MCF 10A (cell line): ENCODE measurements at places on chromosomes 3 and 15.
A peak's percentile ranks its signal among the peaks of the same experiment; 100 is the strongest.

DNA sequence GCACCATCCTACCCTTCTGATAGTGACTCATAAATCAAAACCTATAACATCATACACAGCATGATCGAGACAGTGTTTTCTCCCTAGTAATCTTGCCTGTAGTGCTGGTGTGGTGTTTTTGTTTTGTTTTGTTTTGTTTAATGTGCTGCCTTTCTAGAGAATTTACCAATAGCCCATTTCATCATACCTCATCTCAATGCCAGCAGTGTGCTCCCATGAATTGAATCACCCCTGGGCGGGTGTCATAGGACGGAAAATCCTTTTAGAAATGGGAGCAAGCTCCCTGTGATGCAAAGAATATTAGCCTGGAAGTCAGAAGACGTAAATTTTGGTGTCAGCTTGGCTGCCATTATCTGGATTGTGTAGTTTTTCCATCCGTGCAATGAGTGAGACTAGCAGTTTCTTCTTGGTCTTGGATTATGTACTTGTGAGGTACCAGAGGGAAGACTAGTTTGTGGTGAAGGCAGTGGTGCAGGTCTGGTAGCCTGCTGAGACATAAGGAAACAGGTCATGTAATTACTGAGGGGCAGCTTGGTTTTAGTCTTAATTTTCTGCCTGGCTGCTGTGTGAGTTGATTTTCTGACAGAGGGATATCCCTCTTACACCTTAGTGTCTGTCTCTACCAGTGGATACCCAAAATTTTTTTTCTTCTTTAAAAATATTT, 29.9 kb downstream of the IGSF10 start:
- DNase-seq, result peak; percentile 62

GRCh38 chr3:17642474-17642873, 100.0 kb downstream of the TBC1D5 start:
- DNase-seq, result no peak

DNA sequence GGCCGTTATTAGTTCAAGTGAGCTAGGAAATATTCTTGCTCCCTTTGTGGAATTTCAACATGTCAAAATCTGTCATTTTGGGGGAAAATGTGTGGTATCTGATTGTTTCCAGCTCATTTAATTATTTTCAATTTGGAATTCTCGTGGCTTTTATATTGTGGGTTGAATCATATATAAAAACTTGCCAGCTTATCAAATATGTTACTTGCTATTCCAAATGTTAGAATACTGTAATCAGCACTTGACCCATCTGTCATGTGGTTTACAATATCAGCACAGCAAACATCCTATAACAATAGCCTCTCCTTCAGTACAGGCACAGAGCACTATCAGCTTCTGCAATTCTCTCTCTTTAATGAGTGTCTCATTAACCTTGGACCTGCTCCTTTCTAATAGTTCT, 130.2 kb upstream of the FEZF2 start:
- no peak for DNase-seq

DNA sequence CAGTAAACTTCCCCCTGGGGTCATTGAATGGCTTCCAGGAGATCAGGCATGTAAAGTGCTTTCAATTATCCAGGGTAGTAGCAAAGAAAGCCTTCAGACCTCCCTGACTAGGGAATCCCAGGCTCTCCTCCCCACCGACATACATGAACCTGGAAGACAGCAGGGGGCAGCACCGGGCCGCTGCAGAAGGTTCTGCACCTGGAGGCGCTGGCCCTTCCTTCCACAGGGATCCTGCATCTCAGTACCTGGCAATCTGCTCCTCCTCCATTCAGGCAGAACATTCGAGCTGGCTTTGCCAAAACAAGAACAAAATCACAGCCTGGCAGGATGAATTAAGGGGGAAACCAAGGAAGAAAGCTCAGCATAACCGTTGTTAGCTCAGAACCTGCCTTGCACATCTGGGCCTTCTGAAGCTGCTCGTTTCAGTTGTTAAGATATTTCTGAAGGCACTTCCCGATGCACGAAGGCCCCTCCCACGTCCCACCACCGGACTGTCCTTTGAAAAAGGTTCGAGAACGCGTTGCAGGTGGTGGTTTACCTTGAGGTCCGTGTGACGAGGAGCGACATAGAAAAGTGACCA, 237.7 kb downstream of the SLCO3A1 start:
- peak; percentile 61 for DNase-seq

GRCh38 chr15:98308117-98308516, 340.2 kb upstream of the IGF1R start:
- DNase-seq, result no peak

DNA sequence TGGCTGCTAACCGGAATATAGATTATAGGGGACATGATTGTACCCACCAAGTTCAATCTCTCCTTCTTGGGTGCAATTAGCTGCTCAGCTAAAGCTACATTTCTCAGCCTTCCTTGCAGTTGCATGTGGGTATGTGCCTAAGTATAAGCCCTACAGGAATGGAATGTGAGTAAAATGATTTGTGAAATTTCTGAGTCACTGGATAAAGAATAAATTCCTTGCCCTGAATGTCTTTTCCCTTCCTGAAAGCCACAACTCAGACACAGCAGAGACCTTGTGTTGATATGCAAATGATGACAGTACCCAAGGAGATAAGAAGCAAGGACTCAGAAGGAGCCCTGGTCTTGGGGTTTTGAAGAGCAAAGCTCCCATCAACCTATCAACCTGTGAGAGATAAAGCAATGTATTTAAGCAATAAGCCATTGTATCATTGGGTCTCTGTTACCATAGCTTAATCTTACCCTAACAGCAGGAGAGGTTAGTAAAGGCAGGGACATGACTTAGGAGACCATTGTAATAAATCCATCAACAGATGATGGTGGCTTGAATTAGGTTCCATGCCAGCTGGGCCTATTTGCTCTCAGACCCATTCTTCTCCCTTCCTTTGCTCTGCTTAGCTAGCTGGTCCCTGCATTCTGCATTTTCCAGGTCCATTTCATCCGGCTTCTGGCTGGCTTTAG, 25.6 kb upstream of the ZNF280D start:
- DNase-seq, result peak; percentile 47

- DNase-seq, result no peak
These were observed 4.5 kb downstream of the WNT5A start for GRCh38 chr3:55482496-55483195.

- no peak for DNase-seq
These were observed 6.5 kb downstream of the POPDC2 start for GRCh38 chr3:119653876-119654275.

DNA sequence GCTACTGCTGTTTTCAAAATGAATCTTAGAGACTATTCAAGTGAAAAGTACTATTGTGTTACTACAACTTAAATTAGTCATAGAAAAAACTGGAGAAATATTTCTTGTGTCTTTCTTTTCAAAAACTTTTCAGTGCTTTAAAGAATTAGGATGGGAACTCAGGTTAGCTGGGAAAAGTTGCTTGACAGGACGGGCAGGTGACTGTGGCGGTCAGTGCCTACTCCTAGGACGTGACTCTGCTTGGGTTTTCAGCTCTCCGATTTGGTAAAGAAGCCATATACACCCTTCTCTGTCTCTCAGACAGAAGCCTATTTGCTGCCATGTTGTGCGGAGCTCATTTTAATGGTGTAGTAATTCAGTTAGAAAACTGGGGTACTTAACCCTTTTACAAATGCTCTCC, 89.8 kb upstream of the CACNA2D3 start:
- no peak for DNase-seq

- no peak for DNase-seq
These were observed 108.3 kb downstream of the OCA2 start for GRCh38 chr15:27990521-27991515.

GRCh38 chr3:160665784-160666526, 11.0 kb upstream of the ARL14 start:
- peak; percentile 89 for DNase-seq

DNA sequence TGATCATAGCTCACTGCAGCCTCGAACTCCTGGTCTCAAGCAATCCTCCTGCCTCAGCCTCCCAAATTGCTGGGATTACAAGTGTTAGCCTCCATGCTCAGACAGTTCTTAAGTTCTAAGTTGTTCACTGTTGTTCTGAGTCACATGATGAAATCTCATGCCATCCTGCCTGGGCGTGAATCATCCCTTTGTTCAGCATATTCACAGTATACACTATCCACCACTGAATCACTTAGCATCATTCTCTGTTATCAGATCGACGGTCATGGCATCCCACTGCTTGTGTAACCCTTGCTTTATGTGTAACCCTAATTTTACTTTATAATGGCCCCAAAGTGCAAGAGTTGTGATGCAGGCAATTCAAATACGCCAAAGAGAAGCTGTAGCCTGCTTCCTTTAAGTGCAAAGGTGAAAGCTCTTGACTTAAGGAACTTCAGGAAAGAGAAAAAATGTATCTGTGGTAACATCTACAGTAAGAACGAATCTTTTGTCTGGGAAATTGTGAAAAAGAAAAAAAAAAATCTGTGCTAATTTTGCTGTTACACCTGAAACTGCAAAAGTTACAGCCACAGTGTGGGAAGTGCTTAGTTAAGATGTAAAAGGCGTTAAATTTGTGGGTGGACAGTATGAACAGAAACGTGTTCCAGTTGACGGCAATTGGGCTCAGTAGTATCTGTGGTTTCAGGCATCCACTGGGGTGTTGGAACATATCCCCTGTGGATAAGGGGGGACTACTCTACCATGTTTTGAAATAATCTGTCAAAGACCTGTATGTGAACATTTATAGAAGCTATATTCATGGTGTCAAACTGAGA, 80.6 kb downstream of the PCOLCE2 start:
- DNase-seq, result peak; percentile 72

- DNase-seq, result no peak
These were observed 5.9 kb downstream of the MEIS2 start for GRCh38 chr15:37094333-37094914.

DNA sequence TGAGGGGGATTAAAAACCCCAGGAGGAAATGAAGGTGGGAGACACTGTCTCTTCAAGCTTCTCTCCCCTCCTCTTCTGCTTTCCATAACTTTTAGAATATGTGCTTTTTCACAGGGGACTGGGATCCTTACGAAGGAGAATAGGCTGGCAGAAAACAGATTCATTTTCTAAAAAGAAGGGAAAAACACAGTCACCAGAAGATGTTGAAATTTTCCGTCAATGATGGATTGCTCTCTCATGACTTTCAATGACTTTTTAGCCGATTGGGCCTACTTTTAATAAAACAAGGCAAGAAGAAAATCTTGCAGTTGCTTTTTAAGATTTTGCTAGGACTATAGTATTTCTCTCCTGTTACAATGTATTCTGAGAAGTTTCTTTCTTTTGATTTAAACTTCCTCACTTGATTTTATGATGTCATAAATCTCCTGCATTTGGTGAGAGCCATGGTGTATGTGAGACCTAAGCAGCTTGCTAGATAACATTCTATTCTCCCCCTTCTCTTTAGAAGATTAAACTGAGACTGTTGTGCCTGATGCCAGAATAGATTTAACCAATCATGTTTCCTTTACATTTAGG, 241.2 kb downstream of the FEZF2 start:
- DNase-seq, result no peak

DNA sequence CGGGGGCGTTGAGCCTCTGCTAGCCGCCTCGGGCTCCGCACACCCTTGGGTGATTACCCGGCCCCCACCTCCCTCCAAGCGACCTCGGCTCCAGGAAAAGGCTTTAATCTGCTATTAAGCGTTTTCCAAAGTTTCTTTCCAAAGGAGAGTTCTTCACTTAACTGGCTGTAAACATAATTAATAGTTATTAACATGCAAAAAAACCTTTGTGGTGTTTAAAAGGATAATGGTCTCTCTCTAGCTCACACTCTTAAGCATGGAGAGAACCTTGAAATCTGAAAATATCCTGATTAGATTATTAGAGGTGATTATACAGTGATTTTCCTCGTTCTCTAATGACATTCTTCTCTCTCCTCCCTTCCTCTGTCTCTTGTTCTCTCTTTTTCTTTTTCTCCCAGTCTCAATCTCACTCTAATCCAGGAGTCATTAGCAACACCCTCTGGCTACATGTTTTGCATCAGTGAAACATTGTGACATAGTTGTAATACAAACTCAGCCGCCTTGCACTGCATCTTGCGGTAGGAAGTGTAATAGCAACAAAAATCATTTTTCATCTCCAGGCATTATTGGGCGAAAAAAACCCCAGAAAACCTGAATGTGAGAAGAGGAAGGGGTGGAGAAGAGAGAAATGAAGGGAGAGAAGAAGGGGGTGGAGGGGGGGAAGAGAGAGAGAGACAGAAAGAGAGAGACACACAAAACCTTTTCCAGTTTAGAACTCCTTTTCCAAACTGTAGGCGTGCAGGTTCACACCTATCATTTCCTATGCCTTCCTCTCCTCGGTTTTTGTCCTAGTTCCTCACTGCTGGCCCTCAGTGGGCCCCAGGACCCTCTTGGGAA, 24.4 kb downstream of the NR2F2 start:
- peak; percentile 76 for DNase-seq

GRCh38 chr15:93321881-93322282, 232.9 kb upstream of the RGMA start:
- DNase-seq, result peak; percentile 33

- no peak for DNase-seq
These were observed 35.1 kb downstream of the APBA2 start for GRCh38 chr15:28920781-28921331.

DNA sequence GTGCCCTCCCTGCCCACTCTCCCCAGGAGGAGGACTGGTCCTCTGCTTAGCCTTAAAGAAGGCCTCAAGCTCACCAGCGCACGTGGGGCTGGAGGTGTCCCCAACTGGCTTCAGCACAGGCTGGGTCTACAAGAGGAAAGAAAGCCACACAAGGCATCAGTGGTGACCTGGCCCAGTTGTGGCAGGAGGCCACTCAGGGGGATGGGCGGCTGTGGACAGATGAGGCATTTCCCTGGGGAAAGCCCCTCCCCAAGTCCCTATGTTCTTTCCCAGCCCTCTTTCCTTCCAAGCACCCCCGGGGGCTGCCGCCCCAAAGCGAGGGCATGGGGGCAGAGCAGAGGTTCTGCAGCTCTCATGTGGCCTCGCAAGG, 155.2 kb upstream of the TLE3 start:
- no peak for DNase-seq

DNA sequence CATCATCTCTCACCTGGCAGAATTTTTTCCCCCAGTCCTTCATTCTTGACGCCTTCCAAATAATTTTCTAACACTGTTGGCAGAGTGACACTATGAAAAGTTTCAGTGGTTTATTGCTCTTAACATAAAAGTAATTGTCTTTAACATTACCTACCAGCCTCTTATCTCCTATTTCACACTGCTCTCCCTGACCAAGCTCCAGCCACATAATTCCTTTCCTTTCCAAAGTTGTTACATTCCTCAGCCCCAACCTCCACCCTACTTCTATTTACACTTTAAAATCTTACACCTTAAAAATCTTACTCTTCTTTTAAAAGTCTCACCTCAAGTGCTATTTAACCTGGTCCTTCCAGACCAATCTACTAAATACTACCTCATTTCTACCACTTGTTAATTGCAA, 2.8 kb downstream of the DPPA4 start:
- no peak for DNase-seq

GRCh38 chr3:183584246-183584913, 28.9 kb upstream of the KLHL6 start:
- no peak for DNase-seq

GRCh38 chr3:47298439-47298838, 15.7 kb downstream of the KLHL18 start:
- DNase-seq, result no peak

DNA sequence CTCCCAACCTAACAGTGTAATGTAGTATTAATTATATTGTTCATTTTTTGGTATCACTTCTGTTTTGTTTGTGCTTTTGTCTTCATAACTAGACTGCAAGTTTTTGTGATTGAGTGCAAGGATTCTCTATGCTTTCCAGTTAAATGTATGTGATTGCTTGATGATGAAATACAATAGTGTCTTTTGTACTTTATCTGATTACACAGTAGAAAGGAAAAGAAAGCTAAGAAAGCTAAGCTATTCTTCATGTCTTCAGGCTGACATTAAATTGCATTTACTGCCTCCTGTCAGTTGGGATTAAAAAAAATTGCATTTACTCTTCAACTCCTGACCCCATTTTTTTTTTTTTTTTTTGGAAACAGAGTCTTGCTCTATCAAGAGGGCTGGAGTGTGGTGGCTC, 28.5 kb downstream of the RTF1 start:
- DNase-seq, result no peak
